Stimulated activated CD4-positive, alpha-beta T cell treated with anti-CD3 and anti-CD28 coated beads, Interleukin-12 subunit alpha, Interleukin-12 subunit beta, amount 100 ng/mL, for 4 hours (primary cell): ENCODE measurements at places on chromosomes 6 and 20.

DNA sequence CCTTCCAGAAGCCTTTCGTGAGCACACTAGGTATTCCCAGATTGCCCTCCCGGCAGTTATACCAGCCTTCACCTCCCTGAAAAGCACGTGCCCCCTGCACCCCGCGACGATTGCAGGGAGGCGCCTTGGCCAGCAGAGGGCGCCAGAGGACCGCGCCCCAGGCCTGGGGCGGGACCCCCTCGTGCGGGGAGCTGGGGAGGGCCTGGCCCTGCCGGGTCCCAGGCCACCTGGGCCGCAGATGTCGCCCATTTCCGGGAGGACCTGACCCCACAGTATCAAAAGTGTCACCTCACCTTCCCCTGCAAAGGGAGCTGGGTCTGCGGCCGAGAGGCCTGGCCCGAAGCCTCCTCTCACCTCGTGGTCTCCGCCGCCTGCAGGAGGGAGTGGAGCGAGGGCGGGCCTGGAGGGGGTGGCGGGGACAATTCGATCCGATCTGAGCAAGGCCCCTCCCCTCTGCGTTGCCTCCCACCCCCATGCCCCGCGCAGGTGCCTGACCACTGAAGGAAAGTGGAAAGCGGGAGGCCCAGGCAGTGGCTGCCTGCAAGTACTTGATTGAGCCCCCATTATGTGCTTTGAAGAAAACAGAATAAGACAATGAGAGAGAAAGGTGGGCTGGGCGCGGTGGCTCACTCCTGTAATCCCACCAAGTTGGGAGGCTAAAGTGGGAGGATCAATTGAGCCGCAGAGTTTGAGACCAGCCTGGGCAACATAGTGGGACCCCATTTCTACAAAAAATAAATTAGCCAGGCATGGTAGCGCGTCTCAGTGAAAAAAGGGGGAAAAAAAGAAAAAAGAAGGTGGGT is 3.5 kb upstream of the SNAI1 start:
- DNase-seq = peak; percentile 71

- no peak for DNase-seq
Measured at GRCh38 chr6:130288065-130288464, 65.3 kb upstream of the SAMD3 start.

DNA sequence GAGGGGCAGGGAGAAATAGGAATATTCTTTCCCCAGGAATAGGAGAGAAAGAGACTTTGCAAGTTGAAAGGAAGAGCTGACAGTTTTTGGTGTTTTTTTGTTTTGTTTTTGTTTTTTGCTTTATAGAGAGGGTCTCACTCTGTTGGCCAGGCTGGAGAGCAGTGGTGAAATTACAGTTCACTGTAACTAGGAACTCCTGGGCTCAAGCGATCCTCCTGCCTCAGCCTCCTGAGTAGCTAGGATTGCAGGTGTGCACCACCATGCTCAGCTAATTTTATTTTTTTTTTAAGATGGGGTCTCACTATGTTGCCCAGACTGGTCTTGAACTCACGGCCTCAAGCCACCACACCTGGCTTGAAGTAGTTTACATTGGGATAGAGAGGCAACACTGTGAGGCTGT is 8.0 kb upstream of the L3MBTL3 start:
- no peak for DNase-seq

DNA sequence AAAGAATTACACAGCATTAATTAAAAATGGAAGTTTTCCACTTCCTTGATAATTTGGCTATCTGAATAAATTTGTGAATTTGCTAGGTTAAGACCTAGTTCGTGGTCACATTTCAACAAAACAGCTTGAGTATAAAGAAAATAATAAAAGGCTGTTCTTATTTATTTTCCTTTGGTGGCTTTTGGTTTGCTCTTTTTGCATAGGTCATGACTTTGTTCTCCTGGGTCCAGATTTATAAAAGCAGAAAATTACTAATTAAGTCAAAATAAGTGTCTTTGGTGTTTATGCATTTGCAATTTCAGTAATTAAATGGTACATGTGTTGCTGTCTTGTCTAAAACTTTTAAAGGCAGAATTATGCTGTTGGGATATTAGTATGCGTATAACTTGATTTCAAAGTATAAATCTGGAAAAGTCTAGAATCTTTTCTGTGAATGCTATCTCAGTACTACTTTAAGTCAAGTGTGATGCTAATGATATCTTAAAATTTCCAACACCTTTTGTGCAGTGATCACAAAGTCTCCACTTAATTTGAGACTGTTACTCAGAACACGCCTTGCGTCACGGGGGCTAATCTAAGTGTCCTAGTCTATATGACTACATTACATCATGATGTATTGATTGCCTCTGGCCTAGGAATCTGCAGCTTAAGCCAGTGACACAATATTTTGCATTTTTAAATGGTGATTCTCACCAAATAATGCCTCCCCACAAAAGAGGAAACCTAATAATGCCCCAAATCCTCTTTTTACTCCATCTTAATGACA is 41.0 kb downstream of the GNAS start:
- no peak for DNase-seq

- no peak for DNase-seq
Measured at GRCh38 chr6:16632101-16632500, 129.2 kb downstream of the ATXN1 start.

DNA sequence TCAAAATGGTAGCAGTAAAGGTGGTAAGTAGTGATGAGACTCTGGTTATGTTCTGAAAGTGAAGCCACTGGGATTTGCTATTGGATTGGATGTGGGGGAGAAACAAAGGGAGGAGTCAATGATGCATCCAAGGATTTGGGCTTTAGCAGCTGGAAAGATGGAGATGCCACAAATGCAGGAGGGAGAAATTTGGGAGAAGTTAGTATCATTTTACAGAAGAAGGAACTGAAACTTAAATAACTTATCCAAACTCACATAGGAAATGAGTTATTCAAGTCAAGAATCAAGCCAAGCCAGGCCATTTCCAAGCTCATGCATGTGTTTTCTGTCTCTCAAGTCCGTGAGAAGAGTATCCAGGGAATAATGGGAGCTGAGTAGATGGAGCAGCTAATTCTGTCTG is 155.1 kb upstream of the TNFAIP3 start:
- no peak for DNase-seq

DNA sequence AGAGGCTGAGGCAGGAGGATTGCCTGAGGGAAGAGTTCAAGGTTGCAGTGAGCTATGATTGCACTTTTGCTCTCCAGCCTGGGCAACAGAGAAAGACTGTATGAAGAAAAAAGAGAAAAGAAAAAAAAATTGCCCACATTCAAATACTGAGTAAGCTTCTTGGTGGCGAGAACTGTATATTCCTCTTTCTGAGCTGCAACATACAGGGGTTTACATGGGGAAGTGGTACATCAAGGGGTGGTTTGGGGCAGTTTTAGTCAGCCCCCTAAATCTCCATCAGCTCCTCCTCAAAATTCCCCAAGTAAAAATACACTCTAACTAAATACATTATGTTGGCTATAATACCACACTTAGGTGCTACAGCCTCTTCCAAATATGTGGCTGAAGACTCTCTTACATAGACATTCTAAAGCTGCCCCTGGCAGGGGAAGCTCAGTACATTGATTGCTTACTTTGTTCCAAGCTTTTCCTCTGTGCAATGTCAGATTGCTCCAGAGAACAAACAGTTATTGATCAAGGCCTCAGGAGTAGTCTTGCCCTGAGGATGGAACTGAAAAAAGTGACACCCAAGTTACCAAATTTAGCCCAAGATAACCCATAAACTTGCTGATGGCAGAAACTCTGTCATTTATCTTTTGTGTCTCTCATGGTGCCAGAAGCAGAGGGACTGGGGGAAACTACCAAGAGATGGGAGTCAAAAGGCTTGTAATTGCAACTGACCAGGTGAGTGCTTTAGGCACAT is 107.4 kb upstream of the RIPOR2 start:
- DNase-seq = no peak

DNA sequence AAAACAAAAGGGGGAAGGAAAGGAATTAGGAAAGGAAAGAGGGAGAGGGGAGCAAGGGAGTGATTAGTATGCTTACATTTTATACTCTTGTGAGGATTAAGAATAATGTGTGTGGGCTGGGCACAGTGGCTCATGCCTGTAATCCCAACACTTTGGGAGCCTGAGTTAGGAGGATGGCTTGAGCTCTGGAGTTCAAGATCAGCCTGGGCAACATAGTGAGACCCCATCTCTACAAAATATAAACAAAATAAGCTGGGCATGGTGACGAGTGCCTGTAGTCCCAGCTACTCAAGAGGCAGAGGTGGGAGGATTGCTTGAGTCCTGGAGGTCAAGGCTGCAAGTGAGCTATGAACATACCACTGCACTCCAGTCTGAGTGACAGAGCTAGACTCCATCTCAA is 47.0 kb downstream of the SHLD1 start:
- DNase-seq = no peak

GRCh38 chr20:13291157-13291556 is 70.1 kb downstream of the ISM1 start:
- DNase-seq = no peak

DNA sequence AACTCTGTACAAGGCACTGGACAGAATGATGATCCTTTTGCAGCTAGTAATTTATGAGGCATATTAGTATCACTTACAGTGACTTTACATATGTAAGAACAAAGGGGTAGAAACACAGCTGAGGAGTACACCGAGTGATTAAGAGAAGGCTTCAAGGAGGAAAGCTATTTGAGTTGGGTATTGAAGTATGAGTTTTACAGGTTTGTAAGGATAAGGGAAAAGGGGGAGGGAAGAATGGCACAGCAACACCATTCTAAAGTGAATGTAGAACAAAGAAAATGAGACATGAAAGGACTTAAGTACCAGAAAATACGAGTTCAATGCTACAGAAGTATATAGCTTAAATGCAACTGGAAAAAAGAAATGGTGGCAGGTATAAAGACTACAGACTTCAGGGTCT is 5.5 kb downstream of the CDK19 start:
- no peak for DNase-seq

DNA sequence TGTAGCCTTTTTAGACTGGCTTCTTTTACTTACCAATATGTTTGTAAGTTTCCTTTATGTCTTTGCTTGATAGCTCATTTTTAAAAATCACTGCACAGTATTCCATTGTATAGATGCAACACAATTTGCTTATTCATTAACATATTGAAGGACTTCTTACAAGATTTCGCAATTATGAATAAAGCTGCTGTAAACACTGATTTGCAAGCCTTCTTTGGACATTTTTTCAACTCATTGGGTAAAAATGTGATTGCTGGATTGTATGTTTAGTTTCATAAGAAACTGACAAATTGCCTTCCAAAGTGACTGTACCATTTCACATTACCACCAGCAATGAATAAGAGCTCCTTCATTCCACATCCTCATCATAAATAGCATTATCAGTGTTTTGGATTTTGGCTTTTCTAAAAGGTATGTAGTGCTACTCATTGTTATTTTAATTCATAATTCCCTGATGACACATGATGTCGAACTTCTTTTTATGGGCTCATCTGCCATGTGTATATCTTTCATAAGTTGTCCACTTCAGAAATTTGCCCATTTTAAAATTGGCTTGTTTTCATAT is 80.7 kb downstream of the TFAP2B start:
- DNase-seq = no peak

DNA sequence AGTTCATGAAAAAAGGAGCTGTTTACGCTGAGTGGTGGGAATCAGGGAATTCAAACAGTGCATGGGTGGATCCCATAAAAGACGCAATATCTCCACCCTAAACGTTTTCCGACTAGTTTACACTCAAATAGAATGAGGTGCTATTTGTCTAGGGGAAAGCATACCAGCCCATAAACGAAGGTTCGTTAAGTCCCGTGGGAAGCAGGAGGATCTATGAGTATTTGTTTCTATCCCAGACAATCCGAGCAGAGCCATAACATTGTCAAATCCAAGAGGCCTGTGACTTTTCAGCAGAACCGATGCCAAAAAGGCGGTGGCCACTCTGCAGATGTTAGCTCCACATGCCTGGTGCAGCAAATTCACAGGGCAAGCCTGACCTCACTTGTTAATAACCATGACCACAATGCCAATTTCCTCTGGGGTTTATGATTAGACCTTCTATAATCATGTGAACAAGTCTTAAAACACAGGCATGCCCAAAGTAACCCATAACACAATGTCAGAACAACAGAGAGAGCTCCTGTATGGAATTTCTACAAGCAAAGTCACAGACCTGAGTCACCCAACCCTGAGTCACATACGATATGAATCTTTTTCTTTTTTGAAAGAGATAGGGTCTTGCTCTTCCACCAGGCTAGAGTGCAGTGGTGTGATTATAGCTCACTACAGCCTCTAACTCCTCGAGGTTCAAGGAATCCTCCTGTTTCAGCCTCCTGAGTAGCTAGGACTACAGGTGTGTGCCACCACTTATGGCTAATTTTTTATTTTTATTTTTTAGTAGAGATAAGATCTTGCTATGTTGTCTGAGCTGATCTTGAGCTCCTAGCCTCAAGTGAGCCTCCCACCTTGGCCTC is 123.3 kb downstream of the KIF13A start:
- DNase-seq = no peak

GRCh38 chr20:46962452-46963195 is 68.0 kb downstream of the EYA2 start:
- no peak for DNase-seq

DNA sequence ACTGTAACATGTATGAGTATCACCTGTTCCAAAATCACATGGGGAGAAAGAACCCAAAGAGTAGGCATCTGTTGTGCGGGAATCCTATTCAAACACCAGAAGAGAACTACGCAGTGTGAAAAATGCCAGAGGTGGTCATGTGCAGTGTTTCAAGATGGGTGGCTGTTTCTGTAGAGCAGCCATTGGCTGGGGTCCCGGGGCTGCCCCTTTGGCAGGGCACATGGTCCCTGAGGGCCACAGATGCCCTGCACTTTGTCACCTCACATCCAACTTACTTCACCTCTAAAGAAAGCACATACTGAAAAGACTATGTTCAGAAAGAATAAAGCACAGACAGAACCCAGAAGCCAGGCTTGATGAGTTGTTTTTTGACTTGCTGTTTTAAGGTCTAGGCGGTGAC is 12.3 kb downstream of the MTCH1 start:
- no peak for DNase-seq

- no peak for DNase-seq
Measured at GRCh38 chr6:78500299-78501089, 366.9 kb upstream of the IRAK1BP1 start.

GRCh38 chr20:34595377-34596184 is 37.1 kb downstream of the MAP1LC3A start:
- no peak for DNase-seq

DNA sequence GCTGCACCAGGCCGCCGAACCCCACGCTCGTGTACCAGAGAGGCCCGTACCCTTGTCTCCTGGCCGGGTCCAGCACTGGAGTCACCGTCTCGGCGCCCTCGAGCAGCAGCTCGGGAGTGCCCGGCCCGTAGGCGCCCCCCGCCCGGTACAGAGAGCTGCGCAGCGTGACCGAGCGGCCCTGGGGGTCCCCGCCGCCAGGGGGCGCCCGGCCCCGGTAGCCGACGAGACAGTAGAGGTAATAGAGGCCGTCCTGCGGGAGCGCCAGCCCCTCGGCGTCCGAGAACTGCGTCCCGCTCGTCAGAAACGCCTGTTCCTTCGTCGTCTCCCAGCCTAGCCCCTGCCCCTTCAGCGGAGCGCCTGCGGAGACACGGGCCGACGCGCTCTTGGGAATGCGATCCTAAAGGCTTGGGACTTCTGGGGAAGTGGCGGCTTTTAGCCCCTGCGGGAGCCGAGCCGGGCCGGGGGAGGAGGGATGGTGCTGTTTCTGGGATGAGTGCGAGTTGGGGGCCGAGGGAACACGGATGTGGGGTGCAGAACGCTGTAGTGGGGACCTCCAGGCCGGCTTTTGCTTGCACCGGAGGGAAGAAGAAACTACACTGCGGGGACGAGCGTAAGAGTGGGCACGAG is 1.3 kb downstream of the LTB start:
- DNase-seq = peak; percentile 90

- no peak for DNase-seq
Measured at GRCh38 chr6:69427882-69428281, 368.9 kb downstream of the LMBRD1 start.
